ENCODE measurements at places on chromosomes 5 and 9.

- DNase-seq: no peak
Observed at GRCh38 chr9:16082796-16083195, 530.0 kb downstream of the CCDC171 start.

DNA sequence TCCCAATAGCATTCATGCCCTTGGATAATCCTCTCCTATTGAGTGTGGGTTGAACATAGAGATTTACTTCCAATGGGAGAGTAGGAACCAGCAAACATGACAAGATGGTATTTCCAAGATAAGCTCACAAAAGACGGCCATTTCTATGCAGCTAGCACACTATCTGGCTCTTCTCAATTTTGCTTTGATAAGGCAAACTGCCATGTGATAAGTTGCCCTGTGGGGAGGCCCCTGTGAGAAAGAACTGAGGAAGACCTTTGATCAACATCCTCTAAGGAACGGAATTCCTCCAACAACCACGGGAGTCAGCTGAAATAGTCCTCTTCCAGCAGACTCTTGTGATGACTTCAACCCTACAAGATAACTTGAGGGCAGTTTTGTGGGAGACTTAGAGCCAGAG is 211.9 kb upstream of the TRPM3 start:
- DNase-seq: no peak

DNA sequence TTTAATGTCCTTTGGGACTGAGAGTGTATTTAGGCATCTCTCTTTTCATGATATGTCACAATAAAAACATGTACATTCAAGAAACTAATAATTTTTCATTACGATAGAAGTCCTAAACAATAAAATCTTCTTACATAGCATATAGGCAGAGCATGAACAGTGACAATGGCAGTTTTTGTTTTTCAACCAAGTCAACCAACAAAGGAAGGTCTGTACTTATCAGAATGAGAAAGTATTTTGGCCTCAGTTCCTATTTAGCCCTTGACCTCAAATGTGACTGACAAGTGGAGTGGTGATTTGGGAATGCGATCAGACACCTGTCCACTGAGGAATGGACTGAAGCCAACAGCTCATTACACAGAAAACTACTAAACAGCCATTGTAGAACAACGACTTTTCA is 219.5 kb downstream of the TMEM161B start:
- DNase-seq: no peak

DNA sequence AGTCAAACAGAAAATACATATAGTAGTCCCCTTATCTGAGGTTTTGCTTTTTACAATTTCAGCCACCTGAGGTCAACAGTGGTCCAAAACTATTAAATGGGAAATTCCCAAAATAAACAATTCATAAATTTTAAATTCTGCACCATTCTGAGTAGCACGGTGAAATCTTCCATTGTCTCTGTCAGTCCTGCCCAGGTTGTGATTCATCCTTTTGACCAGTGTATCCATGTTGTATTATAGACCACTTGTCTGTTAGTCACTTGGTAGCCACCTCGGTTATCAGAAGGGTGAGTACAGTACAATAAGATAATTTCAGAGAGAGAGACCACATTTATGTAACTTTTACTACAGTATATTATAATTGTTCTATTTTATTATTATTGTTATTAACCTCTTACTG is 2.8 kb downstream of the CCDC152 start:
- DNase-seq: no peak

- DNase-seq: no peak
Observed at GRCh38 chr9:136140046-136140445, 21.4 kb upstream of the TMEM250 start.

GRCh38 chr5:176463113-176463764 is 15.1 kb downstream of the FAF2 start:
- DNase-seq: no peak

Data from activated CD4-positive, alpha-beta T cell treated with anti-CD3 and anti-CD28 coated beads for 4 hours (primary cell).